ENCODE measurements at places on chromosomes 2 and 18. TPM values are rescaled to one million over a fixed set of nuclear protein-coding genes. Genes with fewer than 3 reads are reported as not detected.

Gene SPP2
- polyA plus RNA-seq = not detected

Gene FAP
- 49.7 TPM for polyA plus RNA-seq

Gene CPSF3
- 32.9 TPM for polyA plus RNA-seq

DNA sequence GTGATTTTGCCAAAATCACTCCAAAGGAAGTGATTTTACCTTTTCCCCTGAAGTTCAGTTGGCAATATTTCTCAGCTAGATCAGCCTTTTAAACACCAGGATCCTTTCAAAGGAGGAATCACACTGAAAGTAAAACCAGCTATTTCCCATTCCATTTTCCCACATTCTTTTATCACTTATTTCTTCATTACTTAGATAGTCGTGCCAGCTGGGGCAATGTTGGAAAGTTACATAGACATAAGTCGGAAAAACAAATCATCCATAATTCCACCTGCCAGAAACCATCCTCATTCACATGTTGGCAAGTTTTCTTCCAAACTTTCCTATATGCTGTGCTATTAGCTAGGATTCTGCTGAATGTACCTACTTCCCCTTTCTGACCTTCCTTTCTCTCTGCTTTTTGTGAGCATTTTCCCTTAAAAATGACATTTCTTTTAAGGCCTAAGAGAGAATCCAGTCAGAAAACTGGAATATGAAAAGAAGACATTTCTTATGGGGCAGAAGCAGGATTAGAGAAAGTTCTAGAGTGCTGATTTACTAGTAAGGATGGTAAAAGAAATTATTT is 170.0 kb upstream of the STK17B start:
- peak; percentile 15 for DNase-seq

DNA sequence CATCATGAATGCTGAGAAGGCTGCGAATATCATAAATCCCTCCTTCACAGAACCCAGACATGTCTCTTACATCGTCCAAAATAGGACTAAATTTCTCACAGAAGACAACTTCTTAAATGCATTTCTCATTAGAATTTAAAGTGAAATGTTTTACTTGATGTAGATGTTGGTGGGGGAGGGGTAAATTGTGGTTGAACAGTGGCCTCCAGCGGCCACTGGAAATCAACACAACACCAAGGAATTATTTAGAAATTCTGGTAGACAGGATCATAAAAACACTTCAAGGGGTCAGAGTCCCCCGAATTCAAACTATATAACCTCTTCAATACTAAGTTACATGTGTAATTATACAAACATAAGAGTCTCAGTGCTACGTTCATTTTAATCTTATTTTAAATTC is 135.9 kb downstream of the ABCA12 start:
- peak; percentile 38 for DNase-seq
